NCI-H526 treated with DMSO at 0.1 percent for 48 hours (cell line): ENCODE measurements at places on chromosomes 3 and 15.

DNA sequence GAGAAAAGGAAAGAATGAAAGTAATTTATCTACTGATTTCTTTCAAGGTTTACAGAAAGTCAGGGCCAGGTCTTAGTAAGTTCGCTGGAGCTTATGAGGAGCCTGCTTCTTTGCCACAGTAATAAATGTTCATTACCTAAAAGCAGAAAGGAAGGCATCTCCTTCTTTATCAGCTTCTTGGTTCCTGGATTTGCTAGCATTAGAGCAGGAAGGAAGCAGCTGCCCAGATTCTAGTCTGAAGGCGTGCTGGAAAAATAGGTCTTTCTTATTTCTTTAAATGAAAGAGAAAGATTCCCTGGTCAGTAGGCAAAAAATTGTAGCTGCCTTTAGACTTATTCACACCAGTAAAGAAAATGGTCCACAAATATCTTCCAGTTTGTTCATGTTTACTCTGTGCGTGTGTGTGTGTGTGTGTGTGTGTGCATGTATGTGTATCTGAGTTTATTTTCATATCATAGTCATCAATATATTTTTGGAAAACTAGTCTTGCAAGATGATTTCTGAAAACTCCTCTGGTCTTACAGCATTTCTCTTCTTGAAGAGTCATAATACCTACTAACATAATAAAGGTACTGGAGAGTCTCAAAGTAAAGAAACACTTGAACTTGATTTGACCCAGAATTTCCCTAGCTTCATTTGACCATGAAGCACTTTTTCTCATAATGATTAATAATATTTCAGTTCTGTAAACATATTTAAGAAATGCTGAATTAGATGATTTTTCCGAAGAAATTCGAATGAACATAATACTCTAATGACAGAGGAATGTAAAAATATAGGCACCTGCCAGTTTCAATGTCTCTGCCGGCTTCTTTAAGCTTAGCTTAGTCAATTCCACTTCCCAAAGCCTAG is 255.3 kb upstream of the ZPLD1 start:
- DNase-seq = no peak

DNA sequence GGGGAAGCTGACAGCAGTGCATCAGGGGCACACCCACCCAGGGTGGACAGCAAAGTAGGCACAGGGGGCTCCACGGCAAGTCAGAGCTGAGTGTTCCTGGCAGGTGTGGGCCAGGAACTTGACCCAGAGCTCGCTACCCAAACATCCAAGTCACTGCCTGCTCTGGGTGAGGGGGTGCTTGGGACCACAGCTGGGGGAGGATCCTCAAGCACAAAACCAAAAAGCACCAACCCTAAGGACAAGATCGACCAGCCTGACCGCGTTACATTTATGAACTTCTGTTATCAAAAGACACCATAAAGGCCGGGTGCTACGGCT is 101.2 kb downstream of the CHSY1 start:
- no peak for DNase-seq

- DNase-seq = no peak
These were observed 455.4 kb upstream of the TBL1XR1 start for GRCh38 chr3:177652556-177653291.

DNA sequence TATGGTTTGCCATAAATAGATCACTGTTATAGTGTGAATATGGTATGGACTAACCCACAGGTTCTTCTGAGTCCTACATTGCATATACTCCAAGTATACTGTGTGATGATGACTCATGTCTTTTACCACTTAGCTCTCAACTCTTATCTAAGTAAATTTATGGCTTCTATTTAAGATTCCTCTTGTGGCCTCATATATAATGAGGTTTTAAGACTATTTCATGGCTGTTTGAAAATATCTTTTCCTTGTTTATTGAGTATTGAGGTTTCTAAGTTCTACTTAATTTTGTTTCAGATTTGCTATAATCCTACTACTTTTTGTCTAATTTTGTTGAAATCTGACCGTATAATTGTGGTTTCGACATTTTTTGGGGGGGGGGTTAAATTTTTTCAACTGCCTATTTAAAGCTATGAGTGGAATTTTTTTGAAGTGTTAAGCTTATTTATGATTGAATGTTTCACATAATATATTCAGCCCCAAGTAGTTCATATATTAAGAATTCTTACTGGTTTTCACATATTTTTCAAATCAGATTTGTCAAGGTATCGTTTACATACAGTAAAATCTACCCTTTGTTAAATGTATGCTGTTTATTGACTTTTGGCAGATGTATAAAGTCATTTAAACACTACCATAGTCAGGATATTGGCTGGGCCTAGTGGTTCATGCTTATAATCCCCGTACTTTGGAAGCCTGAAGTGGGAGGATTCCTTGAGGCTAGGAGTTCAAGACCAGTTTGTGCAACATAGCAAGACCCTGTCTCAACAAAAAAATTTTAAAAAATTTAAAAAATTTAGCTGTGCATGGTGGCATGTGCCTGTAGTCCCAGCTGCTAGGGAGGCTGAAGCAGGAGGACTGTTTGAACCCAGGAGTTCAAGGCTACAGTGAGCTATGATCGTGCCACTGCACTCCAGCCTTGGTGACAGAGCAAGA is 11.7 kb downstream of the SLC25A36 start:
- DNase-seq = no peak

DNA sequence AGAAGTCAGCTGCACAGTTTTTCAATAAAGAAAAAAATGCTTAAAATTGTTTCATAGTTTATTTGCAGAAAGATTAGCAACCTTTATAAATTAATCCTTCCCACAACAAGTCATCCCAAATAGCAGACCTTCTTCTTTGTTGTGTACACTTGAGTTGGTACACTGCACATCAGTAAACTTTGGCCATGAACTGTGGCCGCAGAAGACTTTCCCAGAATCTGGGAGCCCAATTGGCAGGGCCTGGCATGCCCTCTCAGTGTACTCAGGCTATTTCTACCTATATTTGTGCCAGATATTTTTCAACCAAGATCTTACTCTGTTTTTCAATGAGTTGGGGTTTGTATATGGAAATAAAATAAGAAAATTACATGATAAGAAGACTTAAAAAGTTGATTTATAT is 133.1 kb downstream of the DIPK2A start:
- DNase-seq = no peak

DNA sequence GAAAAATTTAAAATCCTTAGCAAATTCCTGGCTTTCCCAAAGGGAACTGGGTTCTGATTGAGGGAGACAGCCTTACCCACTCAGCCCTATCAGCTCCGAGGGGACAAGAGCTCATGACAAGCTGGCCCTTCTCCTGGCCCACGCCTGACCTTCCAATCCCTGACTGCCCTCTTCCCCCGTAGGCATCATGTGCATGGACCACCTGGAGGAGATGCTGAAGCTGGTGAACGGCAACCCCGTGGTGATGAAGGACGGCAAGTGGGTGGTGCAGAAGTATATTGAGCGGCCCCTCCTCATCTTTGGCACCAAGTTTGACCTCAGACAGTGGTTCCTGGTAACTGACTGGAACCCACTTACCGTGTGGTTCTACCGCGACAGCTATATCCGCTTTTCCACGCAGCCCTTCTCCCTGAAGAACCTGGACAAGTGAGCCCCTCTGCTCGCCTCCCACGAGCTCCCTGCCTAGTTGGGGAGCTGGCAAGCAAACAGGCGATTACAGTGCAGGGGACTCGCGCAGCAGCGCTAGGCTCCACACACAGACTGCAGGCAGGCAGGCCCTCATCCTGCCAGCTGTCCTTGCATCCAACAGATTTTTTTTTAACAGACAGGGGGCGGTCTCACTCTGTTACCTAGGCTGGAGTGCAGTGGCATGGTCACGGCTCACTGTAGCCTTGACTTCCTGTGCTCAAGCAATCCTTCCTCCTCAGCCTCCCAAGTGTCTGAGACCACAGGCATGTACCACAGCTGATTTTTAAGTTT is 16.8 kb downstream of the RPUSD3 start:
- DNase-seq = no peak

DNA sequence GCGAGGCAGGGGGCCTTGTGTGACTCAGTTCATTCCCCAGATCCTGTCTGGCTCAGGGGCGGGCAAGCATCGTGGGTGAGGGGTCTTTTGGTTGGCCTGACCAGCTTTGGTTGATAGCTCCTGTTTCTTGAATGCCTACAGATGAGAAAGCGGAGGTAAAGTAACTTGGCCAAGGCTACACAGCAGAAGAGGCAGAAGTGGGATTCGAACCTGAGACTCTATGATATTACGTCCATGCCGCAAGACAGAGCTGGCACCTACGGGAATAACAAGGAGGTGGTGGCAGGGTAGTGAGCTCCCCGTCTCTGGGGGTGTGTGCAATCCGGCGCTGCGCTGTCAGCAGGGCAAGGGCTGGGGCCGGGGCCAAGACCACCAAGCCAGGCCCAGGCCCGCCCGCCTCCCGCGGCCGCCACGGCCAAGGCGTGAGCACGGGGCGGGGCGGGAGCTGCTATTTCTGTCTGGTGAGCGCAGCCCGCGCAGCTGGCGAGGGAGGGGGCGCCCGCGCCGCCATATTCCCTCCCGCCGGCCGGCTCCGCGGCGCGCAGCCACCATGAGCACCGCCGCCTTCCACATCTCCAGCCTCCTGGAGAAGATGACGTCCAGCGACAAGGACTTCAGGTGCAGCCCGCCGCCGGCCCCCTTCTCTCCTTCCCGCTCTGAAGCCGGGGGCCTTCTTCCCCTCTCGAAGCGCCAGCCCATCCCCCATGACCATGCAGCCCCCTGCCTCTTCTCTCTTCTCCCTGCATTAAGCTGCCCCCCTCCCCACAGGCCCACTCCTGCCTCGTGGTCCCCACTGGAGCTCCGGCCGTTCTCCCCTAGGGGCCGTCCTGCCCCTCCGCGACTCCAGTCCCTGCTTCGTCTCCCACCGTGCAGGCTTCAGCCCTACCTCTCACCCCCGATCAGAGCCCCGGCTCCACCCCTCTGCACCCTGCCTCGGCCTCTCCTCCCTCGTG is at the start of gene CAND2:
CAND2 (plus strand) TSS at position 510 of the 953 bp plus-strand sequence; CDS start at position 551, 41 bp downstream.
- peak; percentile 18 for DNase-seq

DNA sequence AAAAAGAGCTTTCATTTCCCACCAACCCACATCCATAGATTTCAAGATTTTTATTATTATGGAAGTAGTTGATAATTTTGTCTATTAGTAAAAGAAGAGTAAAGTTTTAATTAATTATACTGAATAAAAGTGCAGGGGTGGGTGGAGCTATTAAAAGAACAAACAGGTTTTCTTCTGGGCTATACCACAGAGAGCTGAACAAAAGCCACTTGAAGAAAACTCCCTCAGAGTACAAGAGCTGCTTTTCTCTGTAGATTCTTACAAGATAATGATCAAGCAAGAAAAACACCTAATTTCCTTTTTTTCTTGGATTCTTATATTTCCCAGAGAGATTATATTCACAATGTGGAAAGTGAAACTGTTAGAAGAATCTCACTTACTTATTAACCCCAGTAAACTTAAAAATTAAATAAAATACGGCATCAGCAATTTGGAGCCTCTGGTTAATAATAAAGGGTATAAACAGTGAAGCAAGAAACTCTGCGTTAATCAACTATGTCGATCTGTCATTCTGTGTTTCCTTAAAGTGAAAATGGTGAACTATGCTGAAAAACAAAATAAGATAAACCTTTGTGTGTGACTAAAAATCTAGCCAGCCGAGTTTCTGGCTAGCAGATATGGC is 84.9 kb downstream of the THBS1 start:
- no peak for DNase-seq

DNA sequence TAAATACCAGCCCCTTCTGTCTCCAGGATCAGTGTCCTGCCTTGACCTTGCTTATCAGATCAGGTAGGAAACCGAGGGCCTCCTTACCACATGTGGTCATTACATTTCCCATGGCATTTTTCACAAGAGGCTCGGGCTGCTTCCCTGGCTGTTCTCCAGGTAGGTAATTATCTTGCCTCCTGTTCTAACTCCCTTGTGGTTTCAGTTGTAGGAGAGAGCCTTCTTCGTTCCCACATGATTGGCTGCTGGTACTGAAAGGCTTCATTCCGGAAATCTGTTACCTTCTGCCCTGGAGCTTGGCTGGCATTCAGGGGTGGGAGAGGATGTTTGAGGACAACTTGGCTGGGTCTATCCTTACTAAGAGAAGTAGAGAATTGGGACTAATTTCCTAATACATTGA is 46.8 kb upstream of the RORA start:
- no peak for DNase-seq

DNA sequence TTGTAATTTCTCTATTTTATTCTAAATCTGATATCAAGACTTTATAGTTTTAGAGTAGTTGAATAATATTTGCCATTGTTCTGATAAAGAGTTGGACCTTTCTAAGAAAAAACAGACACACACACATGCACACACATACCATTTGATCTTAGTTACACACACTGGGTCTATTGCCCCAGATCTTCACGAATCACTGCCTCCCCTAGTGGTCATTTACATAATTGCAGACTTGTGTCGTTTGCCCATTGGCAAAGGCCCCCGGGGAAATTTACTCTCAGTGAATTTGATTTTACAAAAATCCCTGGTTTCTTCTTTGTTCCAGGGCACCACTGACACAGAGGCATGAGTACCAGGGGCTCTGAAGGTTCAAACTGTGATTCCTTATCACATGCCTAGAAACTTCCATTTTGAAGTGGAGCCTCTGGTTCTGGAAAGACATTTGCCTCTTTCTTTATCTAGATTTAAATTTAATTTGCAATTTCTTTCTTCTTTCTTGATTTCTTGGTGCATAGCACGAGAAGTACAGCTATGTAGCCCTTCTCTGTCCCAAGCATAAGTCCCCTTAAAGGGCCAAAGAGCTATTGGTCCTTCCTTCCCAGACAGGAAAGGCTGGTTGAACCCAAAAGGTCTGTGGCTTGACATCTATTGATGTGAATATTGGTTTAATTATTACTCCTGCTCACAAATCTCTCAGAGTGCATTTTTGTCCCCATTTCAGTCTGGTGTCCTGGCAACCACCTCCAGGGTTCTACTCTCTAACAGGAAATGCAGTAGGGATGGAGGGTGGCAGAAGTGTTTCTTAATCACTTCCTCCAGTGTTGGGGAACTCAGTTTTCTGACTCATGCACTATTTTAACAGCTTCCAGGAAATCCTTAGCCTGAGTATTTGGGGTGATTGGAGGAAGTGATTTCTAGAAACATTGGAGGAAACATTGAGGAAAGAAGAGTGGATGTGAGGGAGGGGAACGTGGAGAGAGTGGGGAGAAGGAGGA is 32.4 kb upstream of the SLC6A11 start:
- peak; percentile 5 for DNase-seq

DNA sequence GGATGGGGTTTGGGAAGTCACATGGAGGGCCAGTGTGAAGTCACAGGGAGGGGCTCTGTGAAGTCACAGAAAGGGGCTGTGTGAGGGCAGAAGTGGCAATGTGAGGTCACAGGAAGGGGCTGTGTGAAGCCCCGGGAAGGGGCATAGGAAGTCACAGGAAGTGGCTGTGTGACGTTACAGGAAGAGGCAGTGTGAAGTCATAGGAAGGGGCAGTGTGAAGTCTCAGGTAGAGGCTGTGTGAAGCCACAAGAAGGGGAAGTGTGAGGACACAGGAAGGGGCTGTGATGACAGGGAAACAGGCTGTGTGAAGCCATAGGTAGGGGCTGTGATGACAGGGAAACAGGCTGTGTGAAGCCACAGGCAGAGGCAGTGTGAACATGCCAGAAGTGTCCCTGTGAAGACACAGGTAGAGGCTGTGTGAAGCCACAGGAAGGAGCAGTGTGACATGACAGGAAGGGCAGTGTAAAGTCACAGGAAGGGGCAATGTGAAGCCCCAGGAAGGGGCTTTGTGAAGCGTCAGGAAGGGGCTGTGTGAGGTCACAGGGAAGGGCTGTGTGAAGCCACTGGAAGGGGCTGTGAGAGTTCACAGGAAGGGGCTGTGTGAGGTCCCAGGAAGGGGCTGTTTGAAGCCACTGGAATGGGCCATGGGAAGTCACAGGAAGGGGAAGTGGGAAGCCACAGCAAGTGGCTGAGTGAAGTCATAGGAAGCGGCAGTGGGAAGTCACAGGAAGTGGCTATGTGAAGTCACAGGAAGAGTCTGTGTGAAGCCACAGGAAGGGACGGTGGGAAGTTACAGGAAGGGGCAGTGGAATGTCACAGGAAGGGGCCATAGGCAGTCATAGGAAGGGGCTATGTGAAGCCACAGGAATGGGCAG is 37.1 kb downstream of the GASK1A start:
- DNase-seq = no peak
